ENCODE measurements at places on chromosomes 6 and 20.

DNA sequence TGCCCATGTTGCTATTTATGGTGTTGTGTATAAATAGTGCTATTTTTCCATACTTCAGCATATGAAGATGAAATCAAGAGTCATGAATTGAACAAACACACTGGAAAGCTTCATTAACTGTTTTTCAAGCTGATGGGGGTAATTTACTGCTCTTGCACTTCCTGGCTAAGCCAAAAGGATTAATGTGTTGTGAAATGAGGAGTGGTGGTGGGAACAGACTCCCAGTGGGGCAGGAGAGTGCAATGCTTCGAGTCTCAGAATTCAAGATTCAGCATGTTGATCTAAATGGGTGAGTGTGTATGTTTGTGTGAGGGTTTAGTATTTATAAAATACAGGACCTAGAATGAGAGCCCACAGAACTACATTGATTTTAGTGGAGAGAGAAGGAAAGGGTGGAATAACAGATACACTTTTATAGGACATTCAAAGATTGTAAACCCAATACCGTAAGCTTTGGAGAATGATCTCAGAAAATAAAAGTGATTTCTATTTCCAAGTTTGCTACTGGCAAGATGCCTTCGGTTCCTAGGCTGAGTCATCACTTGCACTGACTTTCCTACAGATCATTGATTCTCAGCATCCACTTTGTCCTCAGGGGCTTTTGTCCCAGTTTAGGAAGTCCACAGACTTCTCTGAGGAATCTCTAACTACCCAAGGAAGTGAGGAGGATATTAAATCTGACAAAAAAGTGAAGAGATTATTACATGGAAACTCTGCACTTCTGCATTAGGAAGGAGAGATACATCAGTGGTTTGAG is 303.6 kb downstream of the TRDN start:
- DNase-seq = no peak

DNA sequence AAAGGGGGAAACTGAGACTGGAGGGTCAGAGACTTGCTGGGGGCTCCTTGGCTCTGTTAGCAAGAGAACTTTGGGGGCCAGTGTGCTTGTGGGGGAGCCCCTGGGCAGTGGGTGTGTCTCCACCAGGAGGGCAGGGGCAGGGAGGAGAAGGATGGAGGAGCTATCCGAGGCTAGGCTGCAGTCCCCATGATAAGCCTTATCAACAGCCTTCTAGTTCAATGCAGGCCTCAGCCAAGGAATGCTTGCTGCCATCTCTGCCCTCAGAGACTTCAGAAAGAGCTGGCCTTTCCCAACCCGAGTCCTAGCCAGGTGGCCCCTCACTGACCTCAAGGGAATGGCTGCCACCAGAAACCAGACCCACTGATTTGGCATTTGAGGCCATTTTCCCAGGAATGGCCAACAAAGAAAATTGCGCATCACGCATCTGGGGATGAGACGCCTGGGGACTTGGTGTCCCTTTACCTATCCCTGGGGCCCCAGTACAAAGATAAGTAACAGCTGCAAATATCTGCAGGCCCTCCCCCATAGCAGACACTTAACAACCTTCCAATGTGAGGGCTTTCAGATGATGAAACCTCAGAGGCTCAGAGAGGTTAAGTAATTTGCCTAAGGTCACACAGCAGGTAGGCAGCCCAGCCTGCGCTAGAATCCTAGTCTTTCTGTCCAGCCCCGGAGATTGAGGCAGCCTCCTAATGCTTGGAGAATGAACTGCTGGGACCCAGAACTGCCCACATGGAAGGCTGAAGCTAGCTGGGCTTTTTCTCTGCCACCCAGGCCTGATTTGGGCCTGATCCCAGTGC is 4.9 kb downstream of the TGM2 start:
- DNase-seq = no peak

- DNase-seq = no peak
Observed at GRCh38 chr20:45303586-45304463, 2.8 kb upstream of the RBPJL start.

GRCh38 chr20:41631826-41632225 is 13.6 kb upstream of the CHD6 start:
- no peak for DNase-seq

GRCh38 chr6:2184700-2185455 is 60.5 kb downstream of the GMDS start:
- no peak for DNase-seq

- DNase-seq = no peak
Observed at GRCh38 chr6:115969930-115970273, 90.8 kb downstream of the FRK start.

DNA sequence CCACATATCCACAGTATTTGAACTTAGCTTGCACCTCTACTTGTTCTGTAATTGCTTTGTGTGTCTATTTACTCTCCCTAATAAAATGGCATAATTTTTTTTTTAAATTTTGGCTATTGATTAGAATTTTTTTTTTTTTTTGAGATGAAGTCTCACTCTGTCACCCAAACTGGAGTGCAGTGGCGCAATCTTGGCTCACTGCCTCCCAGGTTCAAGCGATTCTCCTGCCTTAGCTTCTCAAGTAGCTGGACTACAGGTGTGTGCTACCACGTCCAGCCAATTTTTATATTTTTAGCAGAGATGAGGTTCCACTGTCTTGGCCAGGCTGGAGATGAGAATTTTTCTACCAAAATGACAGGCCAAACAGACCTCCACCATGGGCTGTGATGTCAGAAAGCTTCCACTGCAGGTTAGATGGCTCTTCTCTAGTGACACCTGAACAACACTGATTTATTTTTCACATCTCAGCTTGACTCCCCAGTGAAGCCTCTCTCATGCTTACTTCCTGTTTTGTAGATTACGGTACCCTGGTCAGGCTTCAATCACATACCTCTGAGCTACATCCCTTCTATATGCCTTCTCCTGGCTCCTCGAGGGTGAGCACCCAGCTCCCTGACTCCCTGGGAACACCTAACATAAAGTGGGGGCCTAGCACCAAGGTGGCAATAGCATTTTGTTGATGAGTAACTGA is 112.8 kb downstream of the ARHGAP18 start:
- no peak for DNase-seq

DNA sequence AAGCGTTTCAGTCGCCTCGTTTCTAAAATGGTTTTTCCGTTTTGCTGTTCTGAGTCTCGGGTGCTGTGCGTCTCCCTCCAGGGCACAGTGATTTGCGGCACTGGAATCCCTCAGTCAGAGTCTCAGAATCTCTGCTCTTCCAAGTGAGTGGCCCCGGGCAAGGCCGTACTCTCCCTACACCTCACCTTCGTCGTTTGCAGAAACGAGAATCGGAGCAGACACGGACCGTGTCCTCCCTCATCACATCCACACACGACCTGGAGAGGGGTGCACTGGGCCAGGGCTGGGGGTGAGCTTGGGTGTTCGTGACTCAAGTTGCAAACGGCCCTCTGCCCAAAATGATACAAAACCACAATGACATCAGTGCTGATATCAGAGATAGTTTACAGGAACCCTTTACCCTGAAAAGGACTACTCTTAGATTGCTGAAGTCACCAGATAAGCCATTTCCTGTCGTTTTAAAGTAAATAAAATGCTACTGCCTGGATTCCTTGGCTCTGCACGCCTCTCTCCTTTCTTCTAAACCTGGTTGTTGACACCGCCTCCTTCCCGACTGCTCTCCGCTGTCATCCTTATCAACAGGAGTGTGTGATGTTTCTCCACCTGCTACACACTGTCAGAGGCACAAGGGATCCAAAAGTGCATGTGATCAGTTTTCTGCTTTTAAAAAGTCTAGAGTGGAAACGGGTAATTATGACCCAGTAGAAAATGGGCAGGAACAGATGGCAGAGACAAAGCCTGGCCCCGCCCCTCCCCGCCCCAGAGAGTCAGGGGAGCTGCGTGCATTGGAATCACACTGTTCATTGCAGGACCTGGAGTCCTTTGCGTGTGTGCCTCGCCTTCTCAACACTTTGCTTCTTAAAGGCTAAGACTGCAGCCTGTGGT is 38.4 kb downstream of the KIF25 start:
- DNase-seq = no peak

- no peak for DNase-seq
Observed at GRCh38 chr20:4159765-4160490, 144.6 kb upstream of the RNF24 start.

GRCh38 chr20:19742974-19743639 is 15.0 kb upstream of the RIN2 start:
- no peak for DNase-seq

DNA sequence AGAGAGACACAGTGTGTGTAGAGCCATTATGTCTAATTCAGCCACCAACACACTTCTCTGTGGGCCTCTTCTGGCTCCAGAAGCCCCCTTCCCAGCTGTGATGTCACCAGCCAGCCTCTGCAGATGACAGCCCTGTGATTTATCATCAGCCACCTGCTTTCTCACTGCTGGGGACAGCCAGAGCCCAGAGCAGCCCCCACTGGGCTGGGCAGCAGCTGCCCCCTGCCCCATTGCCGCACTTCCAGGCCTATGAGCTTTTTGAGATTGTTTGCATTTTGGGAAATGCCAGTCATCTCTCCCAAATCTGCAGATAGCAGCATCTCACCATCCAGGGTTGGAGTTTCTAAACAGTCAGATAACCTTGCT is 21.9 kb upstream of the STX16 start:
- DNase-seq = no peak

DNA sequence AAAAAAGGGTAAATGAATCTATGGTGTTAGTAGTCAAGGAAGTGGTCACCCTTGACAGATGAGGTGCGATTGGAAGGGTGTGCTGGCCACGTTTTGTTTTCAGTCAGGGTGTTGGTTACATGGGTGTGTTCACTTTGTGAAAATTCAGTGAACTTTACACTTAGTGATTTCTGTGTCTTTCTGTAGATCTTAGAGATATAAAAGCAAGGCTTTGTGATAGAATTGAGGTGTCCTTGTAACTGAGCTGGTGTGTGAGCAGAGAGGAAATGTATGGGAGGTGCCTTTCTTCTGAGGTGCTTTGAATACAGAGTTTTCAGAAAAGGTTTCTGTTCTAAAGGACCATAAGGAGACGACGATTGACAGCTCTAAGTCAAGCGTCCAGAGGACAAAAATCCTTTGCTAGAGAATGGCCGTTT is 90.5 kb downstream of the SAMD3 start:
- peak; percentile 9 for DNase-seq

DNA sequence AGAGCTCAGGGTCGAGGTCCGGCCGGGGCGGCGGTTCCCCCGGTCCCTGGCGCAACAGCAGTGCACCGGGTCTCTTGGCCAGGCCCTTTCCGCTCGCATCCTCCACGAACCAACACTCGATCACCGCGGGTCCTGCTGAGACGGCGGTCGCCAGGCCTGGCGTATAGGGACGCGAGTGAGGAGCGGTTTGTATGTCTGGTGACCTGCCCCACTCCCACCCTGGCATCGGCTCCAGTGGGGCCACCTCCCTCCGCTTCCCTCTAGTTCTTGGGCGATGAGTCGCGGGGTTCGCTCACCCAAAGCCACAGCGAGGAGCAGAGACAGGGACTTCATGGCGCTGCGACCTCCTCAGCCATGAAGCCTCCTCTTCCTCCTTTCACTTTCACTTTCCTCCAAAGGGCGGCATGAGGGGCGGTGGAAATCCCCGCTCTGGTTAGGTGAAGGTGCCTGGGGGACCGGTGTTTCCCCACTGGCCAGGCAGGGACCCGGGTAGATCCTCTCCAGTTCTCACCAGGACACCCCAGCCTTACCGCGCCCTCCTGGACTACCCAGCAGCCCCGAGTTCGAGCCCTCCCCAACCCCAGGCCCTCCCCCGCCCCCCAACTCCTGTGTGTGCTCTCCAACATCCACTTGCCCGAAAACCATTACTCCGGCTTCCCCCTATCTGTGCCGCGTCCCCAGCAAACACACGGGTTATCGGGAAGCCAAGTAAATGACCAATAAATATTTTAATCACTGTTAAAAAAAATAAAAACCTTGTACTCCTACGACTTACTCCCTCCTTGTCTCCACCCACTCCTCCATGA is at the start of gene TAPBP:
Gene TAPBP, minus strand, starts transcription at position 370 of the 806 bp plus-strand sequence. Its CDS starts 37 bp downstream, at position 333.
- peak; percentile 80 for DNase-seq

GRCh38 chr6:111711984-111712752 is 106.5 kb upstream of the TRAF3IP2 start:
- no peak for DNase-seq

DNA sequence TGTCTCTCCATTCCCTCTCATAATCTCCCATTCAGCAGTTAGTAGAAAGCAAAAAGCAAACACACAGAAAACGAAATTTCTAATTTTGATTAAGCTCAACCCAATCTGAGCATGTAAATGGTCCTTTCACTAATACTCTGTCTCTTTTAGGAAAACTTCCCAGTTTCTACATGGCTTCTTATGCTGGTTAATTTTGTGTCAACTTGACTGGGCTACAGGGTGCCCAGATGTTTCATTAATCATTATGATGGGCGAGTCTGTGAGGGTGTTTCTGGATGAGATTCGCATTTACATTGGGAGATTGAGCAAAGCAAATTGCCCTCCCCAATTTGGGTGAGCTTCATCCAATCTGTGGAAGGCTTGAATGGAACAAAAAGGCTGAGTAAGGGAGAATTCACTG is 142.2 kb downstream of the MBOAT1 start:
- DNase-seq = no peak

- peak; percentile 31 for DNase-seq
Observed at GRCh38 chr20:32535953-32536823, 48.9 kb downstream of the NOL4L start.

GRCh38 chr20:2692886-2693285 is 306 bp downstream of the EBF4 start:
- DNase-seq = no peak

DNA sequence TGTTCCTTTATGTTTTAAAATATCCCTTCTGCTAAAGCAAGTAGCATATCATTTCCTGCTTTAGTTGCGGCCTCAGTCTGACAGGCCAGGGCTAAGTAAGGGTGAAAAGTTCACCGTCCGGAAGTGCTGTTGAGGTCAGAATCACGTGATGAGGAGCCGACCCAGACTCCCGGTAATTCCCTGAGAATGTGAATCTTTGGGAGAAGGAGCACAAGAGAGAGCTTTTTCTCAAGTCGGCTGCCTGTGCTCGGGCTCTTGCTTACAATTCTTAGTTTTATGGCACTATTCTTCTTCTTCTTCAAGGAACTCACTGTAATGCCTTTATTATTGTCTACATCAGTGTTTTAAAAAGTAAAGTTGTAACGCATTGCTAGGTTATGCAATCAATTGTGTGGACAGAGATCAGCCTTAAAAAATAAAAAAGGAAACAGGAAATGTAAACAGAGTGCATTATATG is 309.3 kb downstream of the PRL start:
- DNase-seq = no peak

- no peak for DNase-seq
Observed at GRCh38 chr6:15417811-15418210, 171.9 kb downstream of the JARID2 start.

GRCh38 chr6:90146921-90147649 is 149.6 kb downstream of the BACH2 start:
- no peak for DNase-seq

- no peak for DNase-seq
Observed at GRCh38 chr6:39200498-39201020, 28.7 kb downstream of the KCNK5 start.

DNA sequence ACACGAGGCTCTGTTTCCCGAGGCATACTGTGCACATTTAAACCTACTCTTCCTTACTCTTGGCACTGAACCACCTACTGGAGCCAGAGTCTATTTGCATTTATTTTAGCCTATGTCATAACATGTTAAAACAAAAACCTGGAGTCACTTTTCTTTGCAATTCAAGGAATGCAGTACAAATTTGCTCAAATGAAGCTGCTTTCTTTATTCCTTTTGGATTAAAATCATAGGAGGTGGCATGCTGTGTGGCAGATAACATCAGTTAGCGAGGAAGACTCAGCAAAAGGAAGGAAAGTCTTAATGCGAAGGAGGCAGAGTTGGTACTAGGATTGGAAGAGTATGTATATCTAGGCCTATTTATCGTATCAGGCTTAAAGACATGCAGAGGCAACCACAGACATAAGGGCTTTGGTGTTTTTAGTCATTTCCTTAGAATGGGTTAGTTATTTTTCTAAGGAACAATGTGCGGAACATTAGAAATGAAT is 92.9 kb downstream of the SAMD3 start:
- no peak for DNase-seq

Data from activated CD8-positive, alpha-beta memory T cell treated with anti-CD3 and anti-CD28 coated beads for 4 hours (primary cell).